ENCODE measurements at places on chromosomes 1 and 21.
A peak's percentile ranks its signal among the peaks of the same experiment; 100 is the strongest.

DNA sequence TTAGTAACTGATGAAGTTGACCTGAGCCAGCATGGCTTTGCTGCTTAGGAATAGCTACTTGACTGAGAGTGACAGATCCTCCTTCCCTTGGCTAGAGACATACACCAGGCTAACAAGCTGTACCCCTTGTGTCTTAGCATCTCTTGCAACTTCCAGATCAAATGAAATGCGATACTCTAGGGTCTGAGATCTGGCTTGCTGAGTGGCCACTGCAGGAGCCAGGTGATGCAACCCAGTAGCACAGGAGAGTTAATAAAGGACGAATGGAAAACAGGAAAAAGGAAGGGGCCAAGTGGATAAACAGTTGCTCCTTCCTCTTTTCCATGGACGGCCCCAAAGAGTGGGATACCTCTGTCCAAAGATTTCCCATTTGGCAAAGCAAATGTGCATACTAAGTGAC lies 38.2 kb downstream of the ASTN1 start:
- DNase-seq, result no peak

DNA sequence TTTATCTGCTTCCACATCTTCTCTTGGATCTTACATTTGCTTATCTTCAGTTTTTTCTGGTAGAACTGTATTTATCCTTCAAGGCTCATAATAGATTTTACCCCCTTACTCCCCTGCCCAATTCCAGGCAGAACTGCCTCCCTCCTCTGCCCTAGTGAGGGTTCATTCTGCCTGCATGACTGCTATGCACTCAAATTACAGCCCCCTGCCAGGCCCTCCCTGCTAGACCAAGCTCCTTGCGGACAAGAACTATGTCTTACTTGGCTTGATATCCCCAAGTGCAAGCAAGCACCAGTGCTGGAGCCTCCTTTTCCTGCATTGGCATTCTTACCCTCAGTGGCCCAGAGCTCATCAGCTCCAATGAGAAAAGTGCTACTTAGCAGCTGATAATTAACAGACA lies 18.1 kb downstream of the MAPKAPK2 start:
- no peak for DNase-seq

DNA sequence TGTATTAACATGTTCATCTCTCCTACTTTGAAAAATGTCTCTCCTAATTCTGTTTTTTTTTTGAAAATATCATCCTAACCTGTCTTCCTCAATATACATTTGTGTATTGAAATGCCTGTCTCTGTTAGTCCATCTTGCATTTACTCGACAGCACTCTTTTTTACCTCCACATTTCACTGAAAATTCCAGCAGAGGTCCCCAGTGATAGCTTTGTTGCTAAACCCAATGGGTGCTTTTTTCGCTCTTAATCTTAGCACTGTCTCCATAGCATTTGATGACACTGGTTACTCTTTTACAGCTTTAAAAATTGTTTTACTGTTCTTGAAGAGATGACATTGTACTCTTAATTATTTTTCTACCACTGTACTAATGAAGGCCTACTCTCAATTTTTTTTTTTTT lies 10.8 kb downstream of the OSBPL9 start:
- no peak for DNase-seq

GRCh38 chr1:115430441-115431158 lies 92.6 kb upstream of the NGF start:
- DNase-seq, result peak; percentile 7

DNA sequence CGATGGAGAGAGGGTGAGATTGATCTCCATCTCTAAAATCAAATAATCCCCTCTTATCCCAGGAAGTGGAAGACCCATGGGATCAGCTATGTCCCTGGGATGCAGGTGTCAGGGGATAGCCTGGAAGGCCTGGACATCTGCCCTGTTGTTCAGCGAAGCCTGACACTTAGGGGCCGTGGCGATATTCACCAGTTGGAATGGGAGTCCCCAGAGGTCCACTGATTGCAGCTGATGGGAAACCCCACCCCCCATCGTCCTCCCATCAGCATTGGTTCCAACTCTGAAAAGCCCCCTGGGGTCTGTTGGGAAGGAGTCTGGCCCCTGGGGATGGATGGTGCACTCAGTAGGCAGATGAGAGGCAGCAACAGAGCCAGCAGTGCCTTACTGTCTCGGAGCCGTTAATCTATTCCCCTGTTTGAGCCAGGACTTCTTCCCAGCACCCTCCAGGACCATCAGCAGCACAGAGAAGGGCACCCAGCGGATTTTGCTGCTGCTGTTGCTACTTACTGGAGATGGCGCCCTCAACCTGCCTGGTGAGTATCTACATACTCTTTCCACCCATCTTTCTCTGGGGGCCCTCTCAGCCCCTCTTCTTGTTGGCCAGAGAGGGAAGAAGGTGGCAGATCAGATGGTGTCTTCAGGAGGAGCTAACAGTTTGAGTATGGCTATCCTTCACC lies 13.4 kb downstream of the CATSPER4 start:
- DNase-seq, result no peak

DNA sequence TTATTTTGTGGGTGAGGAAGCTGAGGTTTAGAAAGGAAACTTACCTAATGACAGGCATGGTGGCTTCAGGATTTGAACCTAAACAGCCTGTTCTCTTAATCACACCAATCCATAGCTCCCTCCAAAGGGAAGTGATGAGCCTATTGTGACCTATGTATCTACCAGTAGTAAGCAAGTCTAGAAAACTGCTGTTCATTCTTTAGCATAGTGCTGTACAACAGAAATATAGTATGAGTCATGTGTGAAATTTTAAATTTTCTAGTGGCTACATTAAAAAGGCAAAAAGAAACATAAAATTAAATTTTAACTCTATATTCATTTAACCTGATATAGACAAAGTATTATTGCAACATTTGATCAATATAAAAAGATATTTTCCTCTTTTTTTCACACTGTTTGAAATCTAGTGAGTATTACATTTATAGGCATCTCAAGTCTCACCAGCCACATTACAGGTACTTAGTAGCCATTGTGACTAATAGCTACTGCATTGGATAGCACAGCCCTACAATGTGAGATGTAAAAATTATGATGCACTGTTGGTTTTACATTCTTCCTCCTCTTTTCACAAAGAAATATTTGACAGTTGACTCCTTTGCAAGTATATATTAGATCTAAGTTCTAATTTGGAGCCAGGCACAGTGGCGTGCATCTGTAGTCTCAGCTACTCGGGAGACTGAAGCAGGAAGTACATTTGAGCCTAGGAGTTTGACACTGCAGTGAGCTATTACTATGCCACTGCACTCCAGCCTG lies 16.6 kb downstream of the IPO9 start:
- DNase-seq, result no peak

DNA sequence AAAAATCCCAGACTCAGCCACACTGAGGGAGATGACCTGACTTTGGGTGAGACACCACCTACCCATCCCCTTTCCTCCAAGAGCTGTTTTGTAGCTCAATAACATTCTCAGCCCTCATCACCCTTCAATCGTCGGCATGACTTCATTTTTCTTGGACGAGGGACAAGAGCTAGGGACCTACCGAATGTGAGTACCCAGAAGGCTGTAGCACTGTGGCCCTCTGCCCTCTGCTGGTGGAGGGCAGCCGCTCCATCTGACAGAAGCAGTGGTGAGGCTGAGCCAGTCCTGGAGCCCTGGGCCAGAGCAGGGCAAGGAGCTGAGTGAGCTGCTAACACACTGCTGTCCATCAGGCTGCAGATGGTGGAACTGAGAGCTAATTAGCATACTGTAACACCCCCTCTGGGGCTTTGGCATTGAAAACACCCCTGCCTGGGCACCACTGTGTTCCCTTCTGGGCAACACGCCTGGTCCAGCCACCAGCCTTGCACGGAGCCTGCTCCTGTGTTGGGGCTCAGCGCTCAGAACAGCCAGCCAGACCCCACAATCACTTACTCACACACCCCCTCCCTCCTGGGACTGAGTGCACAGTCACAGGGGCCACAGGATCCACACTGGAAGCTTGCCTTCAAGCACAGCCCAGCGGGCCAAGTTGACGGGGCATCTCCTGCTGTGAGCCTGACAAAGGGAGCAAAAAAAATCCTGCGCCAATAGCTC lies 18.3 kb upstream of the ALPL start:
- no peak for DNase-seq

- DNase-seq, result peak; percentile 79
These were observed 168.5 kb upstream of the IRF2BP2 start for GRCh38 chr1:234778221-234779159.

GRCh38 chr21:44399955-44400790 lies 46.8 kb downstream of the TRPM2 start:
- no peak for DNase-seq

- no peak for DNase-seq
These were observed 673.0 kb downstream of the USP25 start for GRCh38 chr21:16402752-16403151.

- no peak for DNase-seq
These were observed 1.9 kb downstream of the RNF11 start for GRCh38 chr1:51238034-51238403.

GRCh38 chr1:153942766-153943549 lies 3.6 kb downstream of the DENND4B start:
- DNase-seq, result no peak

- DNase-seq, result peak; percentile 75
These were observed 5.1 kb downstream of the MAP7D1 start for GRCh38 chr1:36160949-36161485.

DNA sequence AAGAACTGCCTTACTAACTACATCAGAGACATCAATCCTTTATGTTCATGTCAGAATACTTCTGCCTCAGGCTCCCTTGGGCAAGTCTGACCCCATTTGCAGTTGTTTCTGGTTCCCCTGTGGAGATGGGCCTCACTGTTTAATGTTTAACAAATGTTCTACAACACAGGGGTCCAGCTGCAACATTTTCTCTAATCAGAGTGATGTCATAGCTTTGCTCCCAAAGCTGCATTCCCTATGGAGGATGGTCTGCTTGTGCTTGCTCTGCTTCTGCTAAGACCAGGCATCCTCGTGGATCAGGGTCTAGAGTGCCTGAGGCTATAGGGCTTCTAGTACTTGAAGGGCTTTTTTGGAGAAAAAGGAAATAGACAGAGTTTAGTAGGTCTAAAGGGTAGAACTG lies 1071.2 kb downstream of the TTLL7 start:
- DNase-seq, result no peak

DNA sequence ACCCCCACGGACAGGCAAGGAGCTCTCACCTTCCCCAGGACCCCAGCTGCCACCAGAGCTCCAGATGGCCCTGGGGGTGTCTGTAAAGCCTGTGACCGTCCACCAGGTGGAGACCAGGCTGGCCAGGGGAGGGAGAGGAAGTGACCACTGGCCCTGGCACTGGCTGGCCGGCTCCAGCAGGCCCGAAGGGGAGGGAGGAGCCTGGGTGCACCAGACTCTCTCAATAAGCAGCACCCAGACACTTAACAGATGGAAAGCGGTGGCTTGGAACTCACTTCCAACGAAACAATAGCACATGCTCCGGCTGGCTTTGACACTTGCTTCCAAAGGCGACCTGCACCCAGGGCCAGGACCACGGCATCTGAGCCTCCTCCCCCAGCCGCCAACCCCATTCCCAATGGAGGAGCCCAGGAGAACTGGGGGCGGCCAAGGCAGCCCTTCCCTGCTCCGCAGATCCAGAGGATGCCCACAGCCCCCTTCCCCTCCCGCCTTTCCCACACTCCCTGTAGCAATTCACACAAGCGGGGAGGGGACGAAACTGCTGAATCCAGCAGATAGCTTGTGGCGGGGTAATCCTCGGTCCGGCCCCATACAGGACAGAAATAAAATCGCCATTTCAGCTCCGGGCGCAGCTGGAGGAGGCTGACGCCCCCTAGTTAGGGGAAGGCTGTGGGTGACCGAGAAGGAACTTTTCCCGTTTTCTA lies 742 bp upstream of the PDE9A start:
- DNase-seq, result peak; percentile 42

DNA sequence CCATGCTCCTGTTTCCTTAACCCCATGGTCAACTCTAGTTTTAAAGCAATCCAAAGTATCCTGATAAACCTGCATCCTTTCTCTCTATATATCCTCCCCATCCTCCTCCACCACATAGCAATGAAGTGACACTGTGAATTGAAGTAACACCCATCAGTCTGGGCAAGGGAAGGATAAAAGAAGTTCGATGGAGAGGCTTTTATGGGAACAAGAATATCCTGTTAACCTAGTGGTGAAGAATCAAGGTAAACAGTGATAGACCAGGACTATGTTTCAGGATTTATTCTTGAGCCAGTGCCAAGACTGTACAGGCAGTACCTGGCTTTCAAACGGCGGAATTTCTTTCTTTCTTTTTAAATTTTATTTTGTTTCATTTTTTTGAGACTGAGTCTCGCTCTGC lies 17.6 kb downstream of the RABIF start:
- no peak for DNase-seq

GRCh38 chr1:9435153-9435636 lies 104.1 kb upstream of the SLC25A33 start:
- no peak for DNase-seq

- DNase-seq, result no peak
These were observed 28.4 kb downstream of the FCRL5 start for GRCh38 chr1:157523774-157524493.

- DNase-seq, result no peak
These were observed 231.3 kb downstream of the FOXD2 start for GRCh38 chr1:47669081-47669585.

GRCh38 chr1:53468374-53468773 lies 9.2 kb downstream of the DMRTB1 start:
- DNase-seq, result no peak

- DNase-seq, result no peak
These were observed 28.0 kb upstream of the PLCH2 start for GRCh38 chr1:2448098-2448445.

- no peak for DNase-seq
These were observed 29.4 kb downstream of the NENF start for GRCh38 chr1:212461916-212462660.

GRCh38 chr1:212482637-212483441 lies 50.1 kb downstream of the NENF start:
- peak; percentile 64 for DNase-seq

GRCh38 chr1:156276966-156277381 lies 5.7 kb downstream of the SMG5 start:
- DNase-seq, result peak; percentile 23

DNA sequence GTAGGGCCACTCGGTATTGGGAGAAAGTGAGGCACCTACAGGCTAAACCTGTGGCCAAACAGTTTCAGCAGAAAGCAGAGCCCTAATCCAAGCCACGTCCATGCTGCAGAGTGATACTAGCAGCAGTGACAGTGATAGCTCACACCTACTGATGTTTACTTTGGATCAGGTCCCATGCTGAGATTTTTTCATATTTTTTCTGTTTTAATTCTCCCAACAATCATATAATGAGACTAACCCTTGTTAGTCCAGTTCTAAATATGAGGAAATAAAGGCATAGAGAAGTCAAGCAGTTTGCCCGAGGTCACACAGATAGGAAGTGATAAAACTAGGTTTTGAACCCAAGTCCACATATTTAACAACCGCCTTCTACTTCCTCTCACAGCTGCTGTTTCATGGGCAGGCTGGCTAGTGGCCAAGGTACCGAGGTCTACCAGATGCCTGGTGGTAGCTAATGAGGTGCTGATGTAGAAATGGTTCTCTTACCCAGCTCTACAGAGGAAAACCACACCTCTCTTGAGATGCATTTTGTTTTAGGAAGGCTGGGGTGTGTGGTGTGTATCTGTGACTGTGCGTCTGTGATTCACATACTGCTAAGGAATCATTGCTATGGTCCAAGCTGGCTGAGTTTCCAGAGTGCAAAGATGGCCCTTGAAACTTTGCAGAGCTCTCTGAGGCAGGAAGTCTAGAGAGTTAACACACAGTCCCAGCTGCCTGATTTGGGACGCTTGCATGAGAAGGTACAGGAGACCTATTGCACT lies 80.3 kb upstream of the ARTN start:
- DNase-seq, result peak; percentile 72
